ENCODE measurements at places on chromosomes 11 and 22.
A peak's percentile ranks its signal among the peaks of the same experiment; 100 is the strongest.

GRCh38 chr11:69817265-69818230 is 1.7 kb downstream of the FGF3 start:
- DNase-seq = no peak

GRCh38 chr11:15333407-15333806 is 218.7 kb downstream of the INSC start:
- DNase-seq = no peak

DNA sequence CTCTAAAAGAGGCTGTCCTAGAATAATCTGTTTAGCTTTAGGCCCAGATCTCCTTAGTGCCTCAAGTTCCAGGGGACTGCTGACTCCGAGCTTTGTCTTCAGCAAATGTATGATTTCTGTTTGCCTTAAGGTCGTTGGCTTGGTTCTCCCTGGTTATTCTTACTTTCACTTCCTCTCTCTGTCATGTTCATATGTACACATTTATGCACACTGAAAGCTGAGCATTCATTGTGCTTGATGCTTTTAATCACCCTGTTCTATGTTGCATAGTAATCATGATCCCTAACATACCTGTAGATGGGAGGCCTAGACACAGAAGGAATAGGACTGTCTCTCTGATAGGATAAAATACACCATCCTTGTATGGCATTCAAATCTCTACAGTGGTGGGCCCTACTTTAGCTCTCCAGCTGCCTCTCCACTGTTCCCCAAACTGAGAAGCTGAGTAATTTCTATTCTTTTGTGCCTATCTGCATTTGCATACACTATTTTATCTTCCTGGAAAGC is 7.2 kb downstream of the PPFIBP2 start:
- no peak for DNase-seq

GRCh38 chr11:127074151-127074761 is 73.7 kb upstream of the KIRREL3 start:
- peak; percentile 4 for DNase-seq

GRCh38 chr11:46149342-46149741 is 28.1 kb upstream of the PHF21A start:
- no peak for DNase-seq

DNA sequence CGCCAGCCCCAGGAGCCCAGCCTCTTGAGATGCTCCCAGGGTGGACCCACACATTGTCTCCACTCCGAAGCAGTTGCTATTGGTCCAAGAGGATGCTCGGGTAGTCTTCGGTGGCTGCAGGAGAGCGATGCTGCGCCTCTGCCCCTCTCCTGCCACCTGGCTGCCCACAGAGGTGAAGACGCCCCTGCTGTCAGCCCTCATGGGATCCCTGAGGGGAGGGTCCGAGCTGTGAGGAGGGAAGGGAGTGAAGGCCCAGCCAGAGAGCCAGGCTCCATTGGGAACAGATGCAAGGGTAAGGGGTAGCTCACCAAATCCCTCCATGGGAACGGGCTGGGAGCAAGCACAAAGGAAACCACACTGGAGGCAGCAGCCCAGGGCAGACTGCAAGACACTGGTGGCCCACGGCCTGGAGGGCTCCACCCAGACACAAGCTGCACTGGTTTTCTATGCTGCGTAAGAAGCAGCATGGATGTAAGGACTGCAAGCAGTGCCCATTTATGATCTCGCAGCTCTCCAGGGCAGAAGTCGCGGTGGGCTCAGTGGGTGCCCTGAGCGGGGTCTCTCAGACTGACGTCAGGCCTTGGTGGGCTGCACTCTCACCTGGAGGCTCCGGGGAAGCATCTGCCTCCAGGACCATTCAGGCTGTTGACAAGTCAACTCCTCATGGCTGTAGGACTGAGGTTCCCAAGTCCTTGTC is 15.7 kb downstream of the TSPAN32 start:
- no peak for DNase-seq

DNA sequence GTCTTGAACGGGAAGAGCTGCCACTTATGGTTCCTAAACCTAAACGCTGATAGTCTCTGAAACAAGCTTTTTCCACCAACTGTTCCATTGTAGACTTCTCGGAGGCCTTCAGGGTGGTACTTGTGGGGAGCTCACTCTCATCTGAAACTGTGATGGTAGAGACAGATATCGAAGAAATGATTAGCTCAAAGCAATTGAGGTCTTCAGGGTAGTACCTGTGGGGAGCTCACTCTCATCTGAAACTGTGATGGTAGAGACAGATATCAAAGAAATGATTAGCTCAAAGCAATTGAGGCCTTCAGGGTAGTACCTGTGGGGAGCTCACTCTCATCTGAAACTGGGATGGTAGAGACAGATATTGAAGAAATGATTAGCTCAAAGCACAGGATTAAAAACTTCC is 175.7 kb downstream of the SWAP70 start:
- no peak for DNase-seq

DNA sequence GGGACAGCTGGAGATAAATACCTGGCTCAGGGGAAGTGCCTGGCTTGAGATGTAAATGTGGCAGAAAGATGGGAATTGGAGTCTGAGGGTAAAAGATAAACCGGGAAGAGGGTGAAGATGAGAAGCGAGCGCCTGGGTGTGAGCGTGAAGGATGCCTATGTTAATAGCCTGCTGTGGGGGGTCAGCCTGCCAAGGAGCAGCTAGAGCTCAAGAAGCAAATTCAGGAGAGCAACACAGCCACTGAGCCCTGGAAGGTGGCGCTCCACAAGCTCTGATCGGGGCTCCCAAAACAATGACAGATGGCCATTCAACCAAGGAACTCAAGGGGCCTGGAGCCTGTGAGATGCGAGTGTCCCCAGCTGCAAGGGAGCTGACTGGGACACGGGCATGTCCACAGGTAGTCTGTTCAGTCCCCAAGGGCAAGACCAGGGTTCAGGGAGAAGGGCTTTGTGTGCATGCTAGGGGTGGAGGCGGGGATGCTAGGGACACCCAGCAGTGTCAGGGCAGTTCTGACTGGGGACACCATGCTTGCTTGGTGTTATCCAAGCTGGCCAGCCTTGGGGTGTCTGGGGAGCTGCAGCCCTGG is 2.8 kb downstream of the GSC2 start:
- DNase-seq = no peak

DNA sequence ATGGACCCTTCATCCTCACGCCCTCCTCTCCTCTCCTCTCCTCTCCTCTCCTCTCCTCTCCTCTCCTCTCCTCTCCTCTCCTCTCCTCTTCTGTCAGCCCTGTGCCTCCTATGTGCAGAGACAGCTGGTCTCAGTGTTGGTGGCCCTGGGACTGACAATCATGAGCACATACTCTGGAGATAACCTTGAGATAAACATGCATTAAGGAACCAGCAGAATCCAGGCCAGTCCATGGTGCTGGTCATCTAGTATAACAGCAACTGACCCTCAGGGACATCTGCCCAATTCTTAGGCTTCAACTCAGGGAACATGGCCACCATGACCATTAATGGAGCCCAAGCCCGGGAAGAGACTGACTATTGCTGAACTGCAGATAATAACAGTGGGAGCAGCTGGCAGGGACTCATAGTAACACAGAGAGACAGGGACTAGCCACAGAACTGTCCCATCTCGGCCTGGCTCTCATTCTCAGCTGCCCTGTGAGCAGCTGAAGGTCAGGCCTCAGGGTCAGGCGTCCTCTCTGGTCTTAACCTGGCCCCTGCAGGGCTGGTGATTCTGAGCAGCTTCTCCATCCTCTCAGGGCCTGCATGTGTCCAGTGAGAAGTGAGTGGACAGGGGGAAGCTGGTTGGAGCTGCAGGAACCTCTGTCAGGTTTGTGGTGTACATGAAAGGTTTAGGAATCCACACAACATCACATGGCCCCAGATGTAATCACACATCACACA is 45.4 kb downstream of the GGTLC2 start:
- no peak for DNase-seq

DNA sequence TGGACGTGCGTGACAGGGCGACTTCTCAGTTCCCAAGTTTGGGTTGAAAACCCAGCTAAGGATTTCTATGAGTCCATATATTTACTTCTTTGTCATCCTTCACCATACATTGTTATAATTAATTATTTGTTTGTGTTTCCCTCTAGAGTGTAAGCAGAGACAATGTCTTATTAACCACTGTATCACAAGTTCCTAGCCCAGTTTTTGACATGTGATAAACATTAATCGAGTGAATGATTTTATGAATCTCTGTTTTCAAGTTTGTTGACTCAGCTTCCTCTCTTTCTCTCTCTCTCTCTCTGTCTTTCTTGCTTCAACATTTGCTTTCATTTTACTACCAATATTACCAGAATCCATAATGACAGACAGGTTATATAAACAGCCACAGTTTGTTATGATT is 1259.6 kb upstream of the TENM4 start:
- peak; percentile 39 for DNase-seq

- peak; percentile 88 for DNase-seq
Measured at GRCh38 chr22:35840302-35840739, 122.6 kb downstream of the APOL5 start.

DNA sequence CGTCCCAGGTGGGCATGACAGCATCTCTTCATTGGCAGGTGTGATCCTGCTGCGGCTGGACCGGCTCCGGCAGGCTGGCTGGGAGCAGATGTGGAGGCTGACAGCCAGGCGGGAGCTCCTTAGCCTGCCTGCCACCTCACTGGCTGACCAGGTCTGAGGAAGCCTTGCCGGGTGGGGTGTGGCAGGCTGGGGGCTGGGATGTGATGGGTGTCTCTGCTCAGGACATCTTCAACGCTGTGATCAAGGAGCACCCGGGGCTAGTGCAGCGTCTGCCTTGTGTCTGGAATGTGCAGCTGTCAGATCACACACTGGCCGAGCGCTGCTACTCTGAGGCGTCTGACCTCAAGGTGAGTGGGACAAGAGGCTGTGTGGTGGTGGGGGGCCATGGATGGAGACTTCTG is 3.5 kb downstream of the LARGE2 start:
- no peak for DNase-seq

GRCh38 chr11:94424662-94425061 is 23.4 kb upstream of the GPR83 start:
- no peak for DNase-seq

DNA sequence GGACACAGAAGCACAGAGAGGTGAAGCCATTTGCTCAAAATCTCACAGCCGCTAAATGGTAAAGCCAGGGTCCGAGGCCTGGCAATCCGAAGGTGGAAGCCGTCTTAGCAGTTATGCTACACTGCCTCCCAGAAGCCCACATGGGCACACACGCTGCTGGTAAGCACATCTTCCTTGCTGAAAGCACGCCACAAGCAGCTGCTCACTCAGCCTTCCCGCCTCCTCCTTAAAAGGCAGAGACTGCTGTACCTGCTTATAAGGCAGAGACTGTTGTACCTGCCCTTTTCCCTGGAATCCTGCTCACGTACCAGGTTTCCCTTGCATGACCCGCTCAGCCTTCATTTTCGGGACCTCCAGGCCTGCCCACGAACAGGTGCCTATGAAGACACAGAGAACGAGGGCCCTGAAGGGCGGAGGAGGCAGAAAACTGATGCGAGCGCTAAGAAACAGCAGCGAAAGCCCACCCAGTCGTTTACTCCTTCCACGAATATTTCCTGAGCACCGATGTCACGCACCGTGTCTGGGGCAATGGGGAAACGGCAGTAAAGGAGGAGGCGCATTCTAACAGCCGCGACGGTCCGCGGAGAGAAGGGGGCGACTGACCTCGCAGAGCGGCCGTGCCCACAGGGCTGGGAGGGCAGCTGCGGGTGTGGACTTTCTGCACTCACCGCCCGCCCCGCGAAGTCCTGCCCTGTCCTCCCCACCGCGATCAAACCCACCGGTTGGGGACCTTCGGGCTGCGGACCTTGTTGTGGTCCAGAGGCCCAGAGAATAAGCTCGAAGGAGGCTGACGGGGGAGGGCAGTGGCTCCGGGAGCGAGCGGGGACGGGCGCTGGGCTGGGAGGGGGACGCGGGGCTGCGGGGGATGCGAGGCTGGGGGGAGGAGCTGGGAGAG is 13.0 kb downstream of the SPATA19 start:
- DNase-seq = no peak

DNA sequence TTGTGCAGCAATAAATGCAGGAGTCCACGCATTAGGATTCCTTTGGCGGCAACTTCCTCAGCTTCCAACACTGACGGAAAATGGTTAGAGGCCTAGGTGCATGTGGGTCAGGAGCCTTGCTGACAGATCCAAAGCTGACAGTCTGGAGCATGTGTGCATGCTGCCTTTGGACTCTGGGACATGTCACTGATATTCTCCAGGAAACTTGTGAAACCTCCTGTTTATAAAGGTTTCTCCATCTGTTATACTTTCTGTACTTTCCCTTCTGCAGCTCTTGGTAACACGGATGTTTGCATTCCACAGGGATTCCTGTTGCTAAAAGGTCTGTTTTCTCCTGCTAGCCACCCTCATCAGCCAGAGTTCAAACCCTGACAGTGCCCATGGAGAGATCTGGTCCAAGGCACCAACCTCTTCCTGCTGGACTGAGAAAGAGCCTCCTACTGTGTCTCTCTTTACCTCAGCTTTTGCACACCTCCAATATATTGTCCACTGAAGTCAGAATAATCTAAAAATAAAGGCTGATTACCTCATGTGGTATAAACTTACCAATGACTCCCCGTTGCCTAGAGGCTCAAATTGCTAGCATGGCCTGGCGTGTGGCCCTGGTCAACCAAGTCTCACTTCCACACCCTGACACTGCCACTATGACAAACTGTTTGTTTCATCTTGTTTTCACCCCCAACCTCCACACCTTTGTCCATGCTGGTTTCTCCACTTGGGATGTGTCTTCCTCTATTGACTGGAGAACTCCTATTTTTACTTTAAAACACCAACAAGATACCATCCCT is 31.1 kb upstream of the LYVE1 start:
- no peak for DNase-seq

DNA sequence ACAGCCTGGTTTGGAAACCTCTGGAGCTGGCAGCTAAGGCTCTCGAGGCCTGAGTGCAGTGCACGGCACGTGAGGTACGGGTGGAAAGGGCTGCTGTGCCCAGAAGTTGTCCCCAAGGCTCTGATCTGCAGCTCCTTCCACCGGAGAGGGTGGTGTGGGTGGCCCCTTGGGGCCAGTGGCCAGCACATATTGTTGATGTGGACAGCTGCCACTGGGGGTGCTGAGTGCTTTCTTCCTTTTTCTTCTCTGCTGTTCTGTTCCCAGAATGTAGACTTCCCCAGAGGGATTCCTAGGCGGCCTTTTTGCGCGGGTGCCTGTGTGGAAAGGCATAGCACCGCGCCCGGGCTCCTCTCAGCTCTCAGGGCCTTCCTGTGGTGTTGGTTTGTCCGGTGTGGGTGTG is 1476.5 kb downstream of the TBC1D22A start:
- DNase-seq = no peak

DNA sequence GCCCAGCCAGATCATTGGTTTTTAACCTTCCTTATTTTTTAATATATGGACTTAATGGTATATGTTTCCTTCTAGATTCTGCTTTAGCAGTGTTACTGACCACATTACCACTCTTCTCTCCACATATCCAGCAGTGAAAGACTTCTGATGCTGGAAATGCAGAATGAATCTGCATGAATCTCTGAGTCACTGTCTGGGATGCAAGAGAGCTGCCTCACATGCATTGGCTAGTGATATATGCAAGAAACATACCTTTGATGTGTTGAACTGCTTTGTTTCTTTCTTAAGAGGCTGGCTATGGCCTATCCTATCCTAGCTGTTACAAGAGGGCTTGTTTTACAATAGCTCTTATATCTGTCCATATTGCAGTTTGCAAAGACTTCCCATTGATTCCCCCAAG is 16.6 kb upstream of the AMPD3 start:
- no peak for DNase-seq

GRCh38 chr11:97461934-97462333 is 1072.1 kb downstream of the JRKL start:
- no peak for DNase-seq
